Hindlimb muscle (tissue), 1 donor: ENCODE measurements at places on chromosomes 16 and 17. TPM values are rescaled to one million over a fixed set of nuclear protein-coding genes. Genes with fewer than 3 reads are reported as not detected.

DNA sequence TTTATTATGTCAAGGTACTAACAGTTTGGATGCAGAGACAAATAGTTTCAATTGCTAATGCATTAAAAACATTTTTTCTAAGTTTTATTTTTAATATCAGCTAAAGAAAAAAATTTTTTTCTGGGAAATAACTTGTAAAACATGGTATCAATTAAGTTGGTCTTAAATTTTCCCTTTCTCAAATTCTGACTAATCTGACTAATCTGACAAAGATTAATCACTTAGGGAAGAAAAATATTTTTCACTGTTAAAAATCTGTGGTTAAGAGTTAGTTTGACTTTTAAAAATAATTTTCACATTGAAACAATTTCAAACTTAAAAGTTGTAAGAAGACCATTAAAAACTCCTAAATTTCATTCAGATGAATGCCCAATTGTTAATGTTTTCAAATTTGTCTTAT is 74.6 kb downstream of the MYO1D start:
- no peak for DNase-seq

- DNase-seq, result no peak
Observed at GRCh38 chr17:81203136-81203535, 19.6 kb downstream of the CEP131 start.

SLC26A11 gene
- 11.0 TPM for polyA plus RNA-seq

CLEC18A gene
- polyA plus RNA-seq, result 0.68 TPM

FAM20A gene
- polyA plus RNA-seq, result 10.2 TPM
